ENCODE measurements at places on chromosomes 4 and X. TPM values are rescaled to one million over a fixed set of nuclear protein-coding genes. Genes with fewer than 3 reads are reported as not detected.

ZNF141 gene
- total RNA-seq: 11.6 TPM

SLC49A3 gene
- 1.1 TPM for total RNA-seq

ATP2B3 gene
- total RNA-seq: 0.11 TPM

DUSP9 gene
- total RNA-seq: 0.04 TPM

ATG4A gene
- 53.2 TPM for total RNA-seq

SPANXA2 gene
- total RNA-seq: not detected

HTN3 gene
- total RNA-seq: not detected

CXCL1 gene
- total RNA-seq: 53.3 TPM

GPR34 gene
- total RNA-seq: not detected

SPANXB1 gene
- total RNA-seq: not detected

TAB3 gene
- 6.1 TPM for total RNA-seq

SERTM2 gene
- not detected for total RNA-seq

XG gene
- 0.60 TPM for total RNA-seq

GASK1B gene
- total RNA-seq: 84.3 TPM

SUPT20HL1 gene
- not detected for total RNA-seq

MAGEB2 gene
- not detected for total RNA-seq

ARHGAP4 gene
- total RNA-seq: 26.5 TPM

TBCK gene
- 38.2 TPM for total RNA-seq

AFAP1 gene
- total RNA-seq: 55.4 TPM

GPC4 gene
- total RNA-seq: not detected

TXK gene
- total RNA-seq: 0.04 TPM

GRIA3 gene
- not detected for total RNA-seq

PDGFRA gene
- total RNA-seq: 0.85 TPM

CLIC2 gene
- total RNA-seq: 7.3 TPM

GAGE13 gene
- total RNA-seq: not detected

C4orf33 gene
- total RNA-seq: 6.5 TPM

PAGE1 gene
- not detected for total RNA-seq

PITX2 gene
- total RNA-seq: 0.26 TPM

ARR3 gene
- total RNA-seq: not detected

XPNPEP2 gene
- not detected for total RNA-seq

SPACA5 gene
- total RNA-seq: not detected

FGFBP1 gene
- not detected for total RNA-seq

VAMP7 gene
- 46.3 TPM for total RNA-seq

SULT1B1 gene
- 55.5 TPM for total RNA-seq

Measured in pulmonary artery endothelial cell (primary cell).